ENCODE measurements at places on chromosomes 1 and 21.

GRCh38 chr1:114701931-114702330, 6.6 kb upstream of the AMPD1 start:
- DNase-seq: no peak

DNA sequence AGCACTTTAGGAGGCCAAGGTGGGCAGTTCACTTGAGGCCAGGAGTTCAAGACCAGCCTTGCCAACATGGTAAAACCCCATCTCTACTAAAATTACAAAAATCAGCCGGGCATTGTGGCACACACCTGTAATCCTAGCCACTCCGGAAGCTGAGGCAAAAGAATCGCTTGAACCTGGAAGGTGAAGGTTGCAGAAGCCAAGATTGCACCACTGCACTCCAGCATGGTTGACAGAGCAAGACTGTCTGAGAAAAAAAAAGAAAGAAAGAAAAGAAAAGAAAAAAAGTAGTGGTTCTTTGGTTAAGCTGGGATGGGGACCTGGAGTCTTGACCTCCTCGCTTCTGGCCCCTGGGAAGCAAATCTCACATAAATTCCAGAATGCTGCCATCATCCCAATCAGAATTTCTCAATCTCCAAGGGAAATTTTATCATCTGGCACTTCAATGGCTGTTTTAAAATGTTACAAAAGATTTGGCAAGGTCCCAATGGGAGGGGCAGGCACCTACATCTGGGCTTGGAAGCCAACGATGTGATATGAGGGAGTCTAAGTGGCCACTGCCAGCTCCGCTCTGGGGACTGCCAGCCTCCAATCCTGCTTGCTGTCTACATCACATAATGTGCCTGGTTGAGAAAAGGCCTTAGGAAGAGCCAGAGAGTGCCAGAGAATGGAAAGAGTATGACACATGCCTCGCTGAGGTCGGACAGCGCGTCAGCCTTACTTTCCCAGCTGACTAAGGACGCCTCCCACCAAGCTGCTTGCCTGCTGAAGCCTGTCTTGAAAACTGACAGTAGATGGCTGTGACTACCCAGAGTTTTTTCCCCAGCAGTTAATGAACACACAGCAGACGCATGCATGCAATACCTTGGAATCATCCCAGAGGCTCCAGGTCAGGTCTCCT, 42.1 kb upstream of the SRP9 start:
- no peak for DNase-seq

DNA sequence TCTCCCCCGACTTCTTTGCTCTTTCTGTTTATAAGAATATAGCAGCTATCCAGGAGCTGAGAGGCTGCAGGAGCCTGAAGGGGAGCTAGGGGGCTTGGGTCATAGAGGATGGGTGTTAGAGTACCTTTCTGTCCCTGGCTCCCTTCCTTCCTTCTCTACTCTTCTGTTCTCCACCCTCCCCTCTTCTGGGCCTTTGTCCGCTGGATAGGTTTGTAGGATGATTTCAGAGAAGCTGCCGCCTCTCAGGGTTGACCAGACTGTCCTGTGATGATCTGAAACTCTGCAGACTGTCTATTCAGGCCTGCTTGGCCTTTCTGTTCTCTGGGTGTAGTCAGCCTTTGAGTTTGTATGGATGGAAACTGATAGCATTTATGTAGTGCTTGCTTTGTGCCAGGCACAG, 26.3 kb downstream of the PPFIA4 start:
- no peak for DNase-seq

DNA sequence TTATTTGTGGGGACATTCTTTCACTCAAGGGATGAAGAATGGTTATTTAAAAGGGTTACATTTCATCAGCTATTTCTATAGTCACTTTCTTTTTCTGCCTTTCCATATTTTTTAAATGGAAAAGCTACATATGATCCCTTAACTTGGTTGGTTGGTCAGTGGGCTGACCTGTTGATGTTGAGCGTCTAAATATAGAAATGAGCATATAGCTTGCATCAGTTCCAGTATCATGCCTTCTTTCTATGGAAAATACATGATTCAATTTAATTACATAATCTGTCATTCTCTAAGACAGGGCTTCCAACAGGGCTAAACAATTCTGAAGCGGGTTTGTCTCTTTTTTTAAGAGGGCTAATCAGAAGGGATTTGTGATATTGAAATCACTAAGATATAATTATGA, 40.6 kb downstream of the TYW3 start:
- no peak for DNase-seq

Data from type B pancreatic cell (in vitro differentiated cells).